ENCODE measurements at places on chromosomes 12 and 14. TPM values are rescaled to one million over a fixed set of nuclear protein-coding genes. Genes with fewer than 3 reads are reported as not detected.

C14orf132 gene
- polyA plus RNA-seq = 16.6 TPM

SELPLG gene
- 4.5 TPM for polyA plus RNA-seq

PKP2 gene
- polyA plus RNA-seq = 6.7 TPM

LAG3 gene
- polyA plus RNA-seq = 0.35 TPM

BMP4 gene
- 29.2 TPM for polyA plus RNA-seq

PTPRO gene
- polyA plus RNA-seq = 1.4 TPM

PRH2 gene
- 0.35 TPM for polyA plus RNA-seq

TMTC2 gene
- 14.8 TPM for polyA plus RNA-seq

MAP1LC3B2 gene
- 4.9 TPM for polyA plus RNA-seq

GRCh38 chr14:30519961-30520360, 39.0 kb upstream of the G2E3 start:
- no peak for DNase-seq

DNA sequence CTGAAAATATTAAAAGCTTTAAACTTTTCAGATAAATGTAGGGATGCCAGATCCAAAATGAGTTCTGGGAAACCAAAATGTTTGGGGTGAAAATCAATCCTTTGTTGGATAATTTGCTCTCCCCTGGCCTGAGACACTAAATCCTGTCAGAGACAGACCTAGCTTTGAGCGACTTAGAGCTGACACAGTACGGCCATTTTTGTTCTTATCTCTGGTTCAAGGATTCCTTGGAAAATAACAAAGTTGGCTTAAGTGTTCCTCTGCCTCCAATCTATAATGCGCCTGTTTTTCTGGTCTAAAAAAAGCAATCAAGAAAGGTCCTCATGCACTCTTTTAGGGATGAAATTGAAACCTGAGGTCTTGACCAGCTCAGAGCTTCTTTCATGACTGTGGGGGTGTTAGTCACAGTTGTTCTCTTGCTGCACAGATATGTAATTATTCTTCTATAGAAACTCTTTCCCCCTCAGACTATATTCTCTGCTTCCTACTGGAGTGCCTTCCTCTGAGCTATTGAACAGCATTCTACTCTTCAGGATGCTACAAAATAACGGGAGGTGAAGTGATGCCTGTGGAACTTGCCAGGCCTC, 52.3 kb upstream of the EGLN3 start:
- DNase-seq = no peak

GRCh38 chr12:49131894-49132461, 783 bp upstream of the TUBA1B start:
- DNase-seq = peak; percentile 47

DNA sequence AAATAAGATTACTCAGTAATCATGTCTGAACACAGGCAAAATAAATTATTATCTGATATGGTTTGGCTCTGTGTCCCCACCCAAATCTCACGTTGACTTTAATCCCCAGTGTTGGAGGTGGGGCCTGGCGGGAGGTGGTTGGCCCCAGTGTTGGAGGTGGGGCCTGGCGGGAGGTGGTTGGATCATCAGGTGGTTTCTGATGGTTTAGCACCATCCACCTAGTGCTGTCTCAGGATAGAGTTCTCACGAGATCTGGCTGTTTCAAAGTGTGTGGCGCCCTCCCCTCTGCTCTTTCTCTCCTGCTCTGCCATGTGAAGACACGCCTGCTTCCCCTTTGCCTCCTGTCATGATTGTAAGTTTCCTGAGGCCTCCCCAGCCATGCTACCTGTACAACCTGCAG, 18.1 kb downstream of the DHRS2 start:
- DNase-seq = no peak

DNA sequence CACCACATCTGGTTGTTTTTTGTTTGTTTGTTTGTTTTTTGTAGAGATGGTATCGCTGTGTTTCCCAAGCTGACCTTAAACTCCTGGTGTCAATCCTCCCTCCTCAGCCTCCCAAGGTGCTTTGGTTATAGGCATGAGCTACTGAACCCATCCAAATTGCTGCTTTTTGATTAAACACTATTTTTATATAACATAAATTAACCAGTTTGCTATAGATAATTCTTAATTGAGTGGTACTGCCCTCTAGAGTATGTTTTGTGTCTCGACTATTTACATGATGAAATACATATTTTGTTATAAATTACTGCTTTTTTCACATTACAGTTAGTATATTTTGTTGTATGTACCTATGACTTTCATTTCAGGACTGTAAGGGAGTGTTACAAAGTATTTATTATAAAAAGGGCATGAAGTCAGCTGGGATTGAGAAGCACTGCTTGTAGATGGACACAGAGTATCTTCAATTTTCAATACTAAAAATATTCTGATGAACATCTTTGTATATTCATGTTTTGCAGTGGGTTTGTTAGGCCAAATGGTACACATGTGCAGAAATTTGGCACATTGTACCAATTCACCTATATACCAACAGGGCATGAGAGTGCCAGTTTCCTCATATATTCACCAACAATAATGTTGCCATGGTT, 14.9 kb upstream of the SCAF11 start:
- no peak for DNase-seq

- no peak for DNase-seq
These were observed 3.1 kb downstream of the KRT82 start for GRCh38 chr12:52402873-52403540.
